Glomerular endothelial cell (primary cell): ENCODE measurements at places on chromosomes 4 and X. TPM values are rescaled to one million over a fixed set of nuclear protein-coding genes. Genes with fewer than 3 reads are reported as not detected.

GAGE12H gene
- total RNA-seq, result not detected in 2 replicates

TLR3 gene
- total RNA-seq, result 2.9 and 7.4 TPM in 2 replicates

TRIM2 gene
- 9.9 and 21.2 TPM in 2 replicates for total RNA-seq

GRCh38 chr4:28890949-28891775 lies 1829.0 kb upstream of the PCDH7 start:
- no peak for DNase-seq

GRCh38 chr4:7478665-7479064 lies 43.9 kb upstream of the PSAPL1 start:
- DNase-seq, result no peak

GRCh38 chrX:51459125-51459524 lies 37.3 kb downstream of the NUDT11 start:
- DNase-seq, result peak; percentile 3

DNA sequence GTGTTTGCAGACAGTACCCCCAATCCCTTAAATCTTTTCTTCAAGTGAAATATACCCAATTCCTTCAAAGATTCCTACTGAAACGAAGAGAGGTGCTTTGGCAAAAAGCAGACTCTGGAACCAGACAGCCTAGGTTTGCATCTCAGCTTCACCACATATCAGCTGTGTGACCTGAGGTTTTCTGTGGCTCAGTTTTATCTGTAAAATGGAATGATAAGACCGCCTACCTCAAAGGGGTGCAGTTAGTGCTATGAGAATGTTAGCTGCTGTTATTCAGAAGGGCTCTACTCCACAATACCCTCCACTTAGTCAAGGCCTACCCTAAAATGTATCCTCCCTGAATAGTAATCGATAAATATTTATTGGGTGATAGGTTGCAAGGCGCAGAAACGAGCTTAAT lies 664 bp downstream of the PIR start:
- DNase-seq, result no peak

DNA sequence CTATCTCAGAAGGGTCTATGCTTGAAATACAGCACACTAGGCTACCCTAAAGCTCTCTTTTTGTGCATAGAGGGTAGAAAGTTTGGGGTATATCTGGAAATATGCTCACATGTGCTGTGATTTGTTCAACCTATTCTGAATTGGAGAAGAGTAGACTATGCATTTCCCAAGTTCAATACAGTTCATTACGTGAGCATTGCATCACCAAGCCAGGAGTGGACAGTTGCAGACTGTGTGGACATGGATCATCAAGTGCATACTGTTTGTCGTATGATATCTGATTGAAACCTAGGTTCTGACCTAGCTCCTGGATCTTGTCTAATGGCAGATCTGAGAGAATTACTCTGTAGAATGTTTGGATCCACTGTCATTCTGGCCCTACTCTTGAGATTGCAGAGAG lies 161.1 kb downstream of the FRAS1 start:
- DNase-seq, result no peak

- no peak for DNase-seq
Observed at GRCh38 chrX:115499112-115499805, 61.7 kb upstream of the PLS3 start.

GRCh38 chr4:82430964-82431745 lies 765 bp downstream of the ENOPH1 start:
- no peak for DNase-seq

GRCh38 chrX:129039176-129039575 lies 484.1 kb downstream of the SMARCA1 start:
- no peak for DNase-seq

- DNase-seq, result no peak
Observed at GRCh38 chrX:46665232-46666152, 91.9 kb downstream of the CHST7 start.

- no peak for DNase-seq
Observed at GRCh38 chr4:288891-289290, 16.4 kb downstream of the ZNF732 start.

- no peak for DNase-seq
Observed at GRCh38 chrX:112513154-112513553, 166.6 kb downstream of the LHFPL1 start.
